NCI-H2227 treated with DMSO at 0.1 percent for 48 hours (cell line): ENCODE measurements at places on chromosomes 5 and 9.

DNA sequence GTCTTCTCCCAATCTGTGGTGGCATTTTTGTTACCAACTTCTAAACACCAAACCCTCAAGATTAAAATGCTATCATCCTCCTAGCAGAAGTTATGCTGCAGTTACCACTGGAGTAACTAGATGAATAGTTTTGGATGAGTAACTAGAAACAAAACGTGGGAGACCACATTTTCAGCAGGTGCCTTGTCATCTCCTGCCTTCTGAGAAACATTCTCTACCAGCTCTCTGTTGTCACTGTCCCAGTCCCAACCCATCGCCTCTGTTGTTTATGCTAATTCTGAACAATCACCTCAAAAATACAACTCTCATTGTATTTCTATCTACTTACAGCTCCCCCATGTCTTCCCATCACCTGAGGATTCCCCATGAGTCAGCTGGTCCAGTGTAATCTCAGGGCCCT, 652.5 kb upstream of the ADAMTS16 start:
- DNase-seq: no peak

DNA sequence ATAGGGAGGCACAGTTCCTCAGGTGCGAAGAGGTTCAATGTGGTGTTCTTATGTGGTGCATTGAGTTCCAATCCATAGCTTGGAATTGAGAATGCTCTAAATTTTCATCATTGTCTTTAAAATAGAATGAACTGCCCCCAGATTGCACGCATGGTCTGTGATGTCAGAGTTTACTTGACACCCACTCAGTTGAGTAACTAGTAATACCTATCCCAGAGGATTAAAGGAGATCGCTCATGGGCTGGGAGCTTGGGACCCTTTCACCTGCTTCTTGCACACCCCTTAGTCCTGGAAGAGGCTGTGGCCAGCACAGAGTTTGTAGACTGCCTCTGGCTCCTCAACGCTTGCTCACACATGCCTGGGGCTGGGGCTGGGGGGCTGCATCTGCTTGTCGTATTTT, 95.1 kb upstream of the OTULINL start:
- no peak for DNase-seq

DNA sequence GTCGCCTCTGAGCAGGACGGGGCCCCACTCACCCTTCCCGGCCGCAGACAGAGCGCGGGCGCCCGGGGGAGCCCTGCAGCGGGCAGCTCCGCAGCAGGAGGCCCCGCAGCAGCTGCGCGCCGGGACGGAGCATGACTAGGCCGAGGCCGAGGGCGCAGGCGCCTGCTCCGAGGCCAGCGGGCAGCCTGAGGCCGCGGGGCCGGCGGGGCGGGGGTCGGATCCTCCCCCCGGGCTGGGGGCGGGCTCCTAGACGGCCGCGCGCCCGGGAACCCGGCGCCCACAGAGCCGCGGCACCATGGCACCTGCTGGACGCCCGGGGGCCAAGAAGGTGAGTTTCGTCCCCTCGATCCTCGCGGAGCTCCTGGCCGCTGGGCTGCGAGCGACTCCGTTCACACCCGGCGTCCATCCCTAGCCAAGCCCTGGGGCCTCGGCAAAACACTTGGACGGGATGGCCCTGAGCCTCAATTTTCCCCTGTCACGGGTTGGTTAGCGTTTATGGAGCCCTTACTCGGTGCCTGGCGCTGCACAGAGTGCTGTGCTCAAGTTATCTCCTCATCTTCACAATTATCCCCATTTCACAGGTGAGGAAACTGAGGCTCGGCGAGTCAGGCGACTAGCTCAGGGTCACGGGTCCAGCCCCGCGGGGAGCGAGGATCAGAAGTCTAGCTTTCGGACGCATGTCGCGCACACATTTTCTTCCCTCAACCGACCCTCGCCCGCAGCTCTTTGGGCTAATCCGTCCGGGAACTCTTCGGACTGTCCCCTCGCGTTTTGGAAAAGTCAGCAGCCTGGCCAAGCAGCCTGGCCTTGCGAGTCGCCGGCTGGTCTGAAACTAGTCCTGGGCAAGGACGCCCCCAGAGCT, at the start of the genes BHMT2 and DMGDH:
TSS of gene BHMT2 (plus strand) at position 280 of the 862 bp plus-strand sequence. CDS start at position 296, 16 bp downstream.
TSS of gene DMGDH (minus strand) at position 187 of the 862 bp plus-strand sequence. CDS start at position 133, 54 bp downstream.
- peak; percentile 5 for DNase-seq

GRCh38 chr5:56749842-56750241, 65.5 kb upstream of the MAP3K1 start:
- no peak for DNase-seq

DNA sequence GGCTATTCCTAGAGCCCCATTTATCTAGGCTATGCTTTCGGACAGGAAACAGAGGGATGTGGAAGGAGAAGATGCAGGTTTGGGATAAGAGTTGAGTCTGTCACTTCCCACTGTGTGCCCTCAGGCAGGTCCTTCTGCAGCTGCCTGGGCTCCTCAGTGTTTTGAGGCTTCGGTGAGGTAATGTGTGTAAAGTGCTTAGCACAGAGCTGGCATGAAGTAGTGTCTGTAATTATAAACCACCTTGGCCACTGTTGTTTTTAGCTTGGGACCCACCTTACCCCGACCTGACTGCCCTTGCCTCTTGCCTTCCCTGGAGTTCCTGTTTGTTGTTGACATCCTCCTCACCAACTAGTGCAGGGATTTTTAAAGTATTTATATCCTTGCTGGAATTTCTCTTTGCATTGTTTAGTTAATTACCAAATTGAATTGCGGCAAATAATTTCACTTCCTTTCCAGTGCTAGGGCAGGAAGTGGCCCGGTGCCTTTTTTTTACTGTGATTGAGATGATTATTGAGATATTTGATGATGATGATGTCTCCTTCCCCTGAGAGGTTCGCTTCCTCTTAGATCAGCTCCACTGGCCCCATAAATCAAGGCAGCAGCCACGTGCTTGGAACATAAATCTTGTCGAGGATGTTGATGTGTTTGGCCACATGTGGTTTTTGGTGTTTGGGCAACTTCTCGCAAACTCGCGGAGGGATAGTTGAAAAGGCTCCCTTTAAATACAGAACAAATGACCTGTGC, 38.3 kb upstream of the DAB2IP start:
- no peak for DNase-seq

DNA sequence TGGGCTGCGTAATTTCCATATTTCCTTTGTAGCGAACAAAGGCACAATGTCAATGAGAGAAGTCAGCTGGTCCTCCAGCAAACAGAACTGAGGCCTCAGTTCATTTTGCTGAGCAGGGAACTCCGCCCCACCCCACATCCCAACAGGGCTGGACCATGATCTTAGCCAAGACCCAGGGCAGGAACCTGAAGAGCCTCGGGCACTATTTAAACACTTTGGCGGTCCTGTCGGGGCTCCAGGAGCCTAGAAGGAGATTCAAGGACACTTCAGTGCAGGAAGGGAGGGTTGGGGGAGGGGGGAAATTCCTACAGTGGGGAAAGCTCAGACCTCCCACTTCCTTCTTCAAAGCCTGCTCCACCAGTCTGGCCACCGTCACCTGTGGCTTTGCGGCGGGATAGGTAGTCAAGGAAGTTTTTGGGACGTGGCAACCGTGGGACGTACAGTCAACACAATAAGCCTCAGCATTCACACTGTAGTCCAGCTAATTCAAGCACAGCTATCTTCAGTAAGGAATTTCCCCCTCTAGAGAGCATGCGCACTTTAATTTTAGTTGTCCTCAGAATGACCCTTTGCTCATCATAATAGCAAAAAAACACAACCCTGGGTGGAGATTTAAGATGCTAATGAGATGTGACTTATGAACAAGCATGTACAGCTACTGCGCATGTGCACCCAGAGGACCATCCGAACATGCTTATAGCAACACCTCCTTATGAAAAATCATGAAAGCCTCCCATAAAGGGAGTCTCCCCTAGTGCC, 30.9 kb downstream of the S1PR3 start:
- no peak for DNase-seq

DNA sequence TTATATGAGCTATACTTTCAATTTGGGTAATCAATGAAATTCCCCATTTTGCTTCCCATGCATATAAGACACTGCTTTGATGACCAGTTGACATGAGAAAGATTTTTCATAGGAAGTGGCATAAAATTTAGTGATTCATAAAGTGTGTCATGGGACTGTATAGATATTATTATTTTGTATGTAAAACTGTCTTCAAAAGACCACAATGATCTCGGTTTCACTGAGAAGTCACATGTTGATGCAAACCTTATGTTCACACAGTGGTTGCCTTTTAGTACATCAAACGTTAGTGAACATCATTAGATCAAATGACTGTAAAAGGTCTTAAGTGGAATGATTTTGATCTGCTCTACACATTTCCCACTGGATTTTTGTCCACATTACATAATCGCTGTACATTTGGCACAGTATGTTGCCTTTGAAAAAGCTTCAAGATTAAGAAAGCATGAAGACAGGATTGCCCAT, 349.2 kb upstream of the MEF2C start:
- no peak for DNase-seq

- DNase-seq: no peak
These were observed 46.9 kb downstream of the RAB14 start for GRCh38 chr9:121154782-121155181.

- no peak for DNase-seq
These were observed 1090.5 kb upstream of the SEMA6A start for GRCh38 chr5:117665121-117665520.

- no peak for DNase-seq
These were observed 23.9 kb upstream of the LPCAT1 start for GRCh38 chr5:1547655-1548054.

DNA sequence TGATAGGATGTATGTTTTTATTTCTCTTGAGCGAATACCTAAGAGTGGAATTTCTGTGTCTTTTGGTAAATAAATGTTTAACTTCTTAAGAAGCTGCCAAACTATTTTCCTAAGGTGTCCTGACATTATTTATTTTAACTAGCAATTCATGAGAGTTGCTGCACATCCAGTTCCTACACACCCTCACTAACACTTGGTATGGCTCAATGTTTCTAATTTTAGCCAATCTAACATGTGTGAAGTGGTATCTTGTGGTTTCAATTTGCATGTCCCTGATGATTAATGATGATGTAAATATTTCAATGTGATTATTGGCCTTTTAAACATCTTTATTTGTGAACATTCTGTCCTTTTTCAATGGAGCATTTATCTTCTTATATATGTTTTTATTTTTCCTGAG, 2095.5 kb upstream of the C9orf72 start:
- no peak for DNase-seq

- no peak for DNase-seq
These were observed 116.9 kb downstream of the DENND1A start for GRCh38 chr9:123812984-123813383.

GRCh38 chr5:115949096-115949495, 13.2 kb upstream of the LVRN start:
- no peak for DNase-seq

DNA sequence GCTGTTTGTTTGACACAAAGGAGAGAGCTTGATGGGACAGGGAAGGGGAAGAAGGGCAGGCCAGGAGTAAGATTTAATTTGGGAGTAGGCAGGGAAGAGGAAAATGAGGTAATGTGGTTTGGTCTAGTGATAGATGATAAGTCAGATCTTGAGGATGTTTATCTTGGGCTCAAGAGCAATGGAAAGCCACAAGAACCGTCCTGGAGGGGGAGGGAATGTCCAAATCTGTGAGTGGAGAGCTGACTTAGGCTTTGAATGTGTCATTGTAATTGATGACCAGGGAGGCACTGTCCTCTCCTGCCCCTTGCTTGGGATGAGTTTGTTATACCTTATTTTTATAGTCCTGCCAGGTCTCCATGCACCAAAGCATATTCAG, 37.5 kb downstream of the MAMDC2 start:
- no peak for DNase-seq

DNA sequence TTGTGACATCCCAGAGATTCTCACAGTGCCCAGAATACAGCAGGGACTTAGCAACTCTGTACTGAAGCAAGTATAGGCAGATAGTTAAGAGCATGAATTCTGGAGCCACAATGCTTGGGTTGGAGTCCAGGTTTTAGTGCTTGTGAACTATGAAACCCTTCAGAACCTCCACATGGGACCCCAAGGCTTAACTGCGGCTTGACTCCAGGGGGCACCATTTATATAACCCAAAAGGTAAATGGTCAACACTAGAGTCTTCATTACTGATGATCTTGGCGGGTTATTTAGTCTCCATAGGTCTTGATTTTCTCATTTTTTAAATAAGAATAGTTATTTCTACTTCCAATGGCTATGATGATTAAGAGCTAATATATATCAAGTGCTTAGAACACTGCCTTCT, 390.3 kb downstream of the TAF11L14 start:
- no peak for DNase-seq

GRCh38 chr5:147552897-147553296, 43.0 kb upstream of the DPYSL3 start:
- DNase-seq: no peak

- DNase-seq: no peak
These were observed 52.6 kb downstream of the IPPK start for GRCh38 chr9:92617195-92617813.

- no peak for DNase-seq
These were observed 346.9 kb downstream of the ZSWIM6 start for GRCh38 chr5:61678966-61679365.

DNA sequence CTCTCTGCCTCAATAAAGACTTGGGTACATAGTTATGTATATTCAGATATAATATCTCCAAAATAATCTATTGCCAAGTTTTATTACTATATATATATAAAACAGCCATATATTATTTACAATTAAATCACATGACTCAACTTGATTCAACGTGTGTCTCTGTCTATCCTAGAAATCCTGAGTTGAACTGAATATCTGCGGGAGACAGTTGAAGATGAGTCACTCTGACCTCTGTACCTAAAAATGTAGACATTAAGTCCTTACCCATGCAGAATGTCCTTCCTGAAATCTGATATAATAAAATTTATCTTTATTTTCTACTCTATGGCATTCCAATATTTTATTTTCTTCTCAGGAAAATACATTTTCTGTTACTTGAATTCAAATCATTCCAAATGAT, 218.2 kb upstream of the PRDM9 start:
- no peak for DNase-seq

GRCh38 chr5:149995385-149996204, 4.9 kb downstream of the TIGD6 start:
- DNase-seq: peak; percentile 24

GRCh38 chr9:127142291-127142690, 19.9 kb upstream of the ANGPTL2 start:
- no peak for DNase-seq

- DNase-seq: no peak
These were observed 7.2 kb upstream of the PIP5K1B start for GRCh38 chr9:68697851-68698250.

DNA sequence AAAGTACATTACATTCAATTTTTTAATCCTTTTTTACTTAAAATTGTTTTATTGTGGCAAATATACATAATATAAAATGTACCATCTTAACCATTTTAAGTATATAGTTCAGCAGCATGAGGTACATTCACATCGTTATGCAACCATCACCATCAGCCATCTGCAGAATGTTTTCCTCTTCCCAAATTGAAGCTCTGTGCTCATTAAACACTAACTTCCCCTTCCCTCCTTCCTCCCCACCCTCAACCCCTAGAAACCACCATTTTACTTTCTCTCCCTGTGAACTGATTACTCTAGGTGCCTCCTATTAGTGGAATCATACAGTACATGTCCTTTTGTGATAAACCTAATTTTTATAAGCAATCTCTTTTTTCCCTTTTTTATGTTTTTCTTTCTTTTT, 15.6 kb downstream of the TEX53 start:
- no peak for DNase-seq

DNA sequence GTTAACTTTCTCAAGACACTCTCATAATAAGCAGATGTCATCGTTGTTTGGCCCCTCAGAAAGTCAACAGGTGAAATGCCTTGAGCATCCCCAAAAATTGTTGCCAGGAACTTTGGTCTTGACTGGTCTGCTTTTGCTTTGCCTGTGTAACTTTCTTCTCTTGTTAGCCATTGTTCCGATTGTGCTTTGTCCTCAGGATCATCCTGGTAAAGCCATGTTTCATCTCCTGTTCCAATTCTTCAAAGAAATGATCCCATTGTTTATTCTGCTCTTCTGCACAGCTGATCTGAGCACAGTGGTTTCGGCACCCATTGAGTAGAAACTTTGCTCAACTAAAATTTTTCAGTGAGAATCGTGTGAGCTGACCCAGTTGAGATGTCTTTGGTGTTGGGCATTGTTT, 8.1 kb upstream of the ZBED3 start:
- no peak for DNase-seq
